Stimulated activated CD4-positive, alpha-beta T cell treated with anti-CD3 and anti-CD28 coated beads, Interleukin-4, amount 100 ng/mL, for 4 hours (primary cell): ENCODE measurements at places on chromosomes 2 and 18.

GRCh38 chr2:109377976-109378375, 235.8 kb downstream of the SEPTIN10 start:
- no peak for DNase-seq

DNA sequence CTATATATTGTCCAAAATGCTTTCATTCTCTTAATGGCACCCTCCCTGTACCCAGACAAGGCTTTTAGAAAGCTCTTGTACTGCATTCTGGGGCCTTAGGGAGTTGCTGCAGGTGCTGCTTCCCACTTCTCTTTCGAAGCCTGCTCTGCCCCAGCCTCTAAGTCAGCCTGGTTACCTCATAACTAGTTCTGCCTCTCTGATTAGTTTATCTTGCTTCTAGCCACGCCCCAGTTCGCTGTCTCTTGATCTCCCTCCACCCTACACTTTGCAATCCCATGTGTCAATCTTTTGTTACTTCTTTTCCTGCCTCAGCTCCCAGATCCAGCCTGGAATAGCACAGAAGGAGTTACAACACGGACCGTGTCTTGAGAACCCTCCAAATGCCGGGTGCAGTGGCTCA, 13.8 kb upstream of the NCOA1 start:
- no peak for DNase-seq

- no peak for DNase-seq
Observed at GRCh38 chr2:225428360-225428759, 28.9 kb downstream of the NYAP2 start.

DNA sequence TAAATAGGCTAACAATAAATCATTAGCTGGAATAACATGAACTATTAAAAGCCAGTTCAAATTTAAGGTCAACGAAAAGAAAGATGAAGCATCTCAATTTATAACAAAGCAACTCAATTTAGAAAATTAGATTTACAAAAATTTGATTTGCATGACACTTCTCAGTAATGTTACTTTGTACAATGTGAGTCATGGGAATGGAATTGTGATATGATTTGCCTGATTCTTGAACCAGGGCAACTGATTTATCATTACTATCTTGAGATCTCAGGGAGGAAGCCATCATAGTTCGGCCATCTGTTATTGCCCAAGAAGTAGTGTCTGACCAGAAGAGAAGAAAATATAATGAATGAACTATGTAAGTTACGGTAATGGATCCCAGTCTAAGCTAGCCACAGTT, 193.1 kb downstream of the RIT2 start:
- no peak for DNase-seq

- no peak for DNase-seq
Observed at GRCh38 chr2:137168552-137168951, 403.2 kb downstream of the THSD7B start.

- no peak for DNase-seq
Observed at GRCh38 chr18:79608069-79608468, 71.5 kb upstream of the CTDP1 start.

GRCh38 chr2:190722835-190723234, 74.0 kb downstream of the NAB1 start:
- no peak for DNase-seq

DNA sequence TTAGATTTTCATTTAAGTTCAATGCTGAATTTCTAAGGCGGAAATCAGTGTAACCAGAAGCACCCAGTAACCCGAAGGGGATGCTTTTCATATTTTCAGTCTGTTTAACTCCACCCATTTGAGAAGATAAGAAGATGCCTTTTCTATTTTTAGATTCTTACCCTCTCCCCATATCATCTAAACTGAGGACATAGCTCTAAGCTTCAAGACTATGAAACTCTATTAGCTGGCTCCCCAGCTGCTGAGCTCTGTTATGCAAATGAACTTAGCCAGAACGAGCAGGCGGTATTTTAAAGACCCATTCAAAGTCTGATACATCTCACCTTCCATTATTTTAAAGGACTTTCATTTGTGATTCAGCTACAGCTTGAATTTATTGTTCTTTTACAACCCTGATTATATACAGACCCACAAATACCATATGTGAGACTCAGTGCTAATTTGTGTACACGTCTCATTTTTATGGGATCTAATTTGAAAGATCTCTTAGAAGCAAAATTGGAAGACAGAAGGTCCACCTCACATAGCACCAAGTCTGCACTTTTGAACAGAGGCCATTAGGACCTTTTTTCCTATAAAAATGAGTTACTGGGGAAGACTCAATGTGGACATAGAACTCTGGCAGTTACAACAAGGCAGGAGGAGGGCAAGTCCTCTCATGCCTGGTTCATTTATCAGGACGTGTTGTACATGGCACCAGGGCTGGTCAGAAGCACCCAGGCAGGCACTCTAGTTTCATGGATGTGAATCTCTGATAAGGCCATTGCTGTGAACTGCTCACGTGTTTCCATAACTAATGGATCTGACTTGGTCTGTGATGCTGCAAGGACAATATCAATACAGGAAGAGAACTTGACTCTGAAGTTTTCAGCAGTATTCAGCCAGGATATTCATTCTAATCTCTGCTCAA, 16.3 kb downstream of the CDC42EP3 start:
- DNase-seq = no peak

DNA sequence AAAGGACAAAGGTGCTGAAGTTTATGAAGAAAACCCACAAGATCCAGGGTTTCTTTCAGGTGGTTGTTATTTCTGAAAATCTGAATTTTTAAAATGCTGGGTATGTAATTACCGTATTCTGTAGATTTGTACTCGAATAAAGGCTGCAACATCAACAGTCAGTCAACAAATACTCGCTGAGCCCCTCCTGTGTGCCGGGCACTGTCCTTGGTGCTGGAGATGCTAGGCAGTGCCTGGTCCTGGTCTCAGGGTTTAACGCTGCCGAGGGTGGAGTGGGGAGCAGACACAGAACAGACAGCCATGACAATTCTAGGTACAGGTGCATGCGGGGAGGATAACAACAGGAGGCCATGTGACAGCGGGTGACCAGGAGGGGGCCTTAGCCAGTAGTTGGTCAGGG, 27.2 kb upstream of the PDIA6 start:
- no peak for DNase-seq

DNA sequence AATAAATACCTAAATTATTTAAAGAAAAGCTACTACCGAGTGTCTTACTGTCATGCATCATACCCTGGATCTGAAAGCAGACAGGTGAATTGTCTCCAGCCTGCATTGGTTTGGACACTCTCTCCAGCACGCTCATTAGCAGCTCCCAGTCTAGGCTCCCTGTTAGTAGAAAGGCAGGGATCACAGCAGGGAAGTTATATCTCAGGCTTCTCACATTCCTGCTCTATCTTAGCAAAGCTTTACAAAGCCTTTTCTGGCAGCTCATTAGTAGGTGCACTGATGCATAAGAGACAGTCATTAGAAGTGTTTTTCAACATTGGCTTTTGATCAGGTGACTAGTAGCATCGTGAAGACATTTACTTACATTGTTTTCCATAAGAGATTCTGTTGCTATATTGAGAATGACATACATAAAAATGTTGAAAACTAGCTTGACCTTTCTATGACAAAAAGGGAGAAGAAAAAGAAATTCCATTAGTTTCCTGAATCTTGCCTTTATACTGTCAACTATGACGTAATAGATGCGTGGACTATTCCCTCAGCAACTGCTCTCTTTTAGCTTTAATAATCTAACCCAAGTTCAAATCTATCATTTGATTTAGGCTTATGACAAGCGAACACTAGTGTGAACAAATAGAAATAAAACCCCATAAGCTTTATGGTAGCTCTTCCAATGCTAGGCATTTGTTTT, 408.7 kb upstream of the KCNH7 start:
- no peak for DNase-seq

DNA sequence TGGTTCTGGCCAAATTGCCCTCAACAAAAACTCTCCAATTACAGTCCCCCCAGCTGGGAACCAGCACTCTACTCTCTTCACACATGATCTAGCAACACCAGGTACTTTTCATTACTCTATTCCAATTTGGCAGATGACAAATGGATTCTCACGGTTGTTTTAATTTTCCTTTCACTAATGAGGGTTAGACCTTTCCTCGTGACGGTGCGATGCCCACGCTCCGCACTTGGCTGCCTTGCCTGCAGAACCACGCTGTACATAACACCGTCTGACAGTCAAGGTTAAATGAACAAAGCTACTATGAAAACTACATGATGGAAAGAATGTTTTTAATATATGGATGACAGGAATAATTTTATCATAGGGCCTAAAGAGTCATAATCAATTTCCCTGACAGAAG, 141.5 kb downstream of the FBXO15 start:
- DNase-seq = no peak

DNA sequence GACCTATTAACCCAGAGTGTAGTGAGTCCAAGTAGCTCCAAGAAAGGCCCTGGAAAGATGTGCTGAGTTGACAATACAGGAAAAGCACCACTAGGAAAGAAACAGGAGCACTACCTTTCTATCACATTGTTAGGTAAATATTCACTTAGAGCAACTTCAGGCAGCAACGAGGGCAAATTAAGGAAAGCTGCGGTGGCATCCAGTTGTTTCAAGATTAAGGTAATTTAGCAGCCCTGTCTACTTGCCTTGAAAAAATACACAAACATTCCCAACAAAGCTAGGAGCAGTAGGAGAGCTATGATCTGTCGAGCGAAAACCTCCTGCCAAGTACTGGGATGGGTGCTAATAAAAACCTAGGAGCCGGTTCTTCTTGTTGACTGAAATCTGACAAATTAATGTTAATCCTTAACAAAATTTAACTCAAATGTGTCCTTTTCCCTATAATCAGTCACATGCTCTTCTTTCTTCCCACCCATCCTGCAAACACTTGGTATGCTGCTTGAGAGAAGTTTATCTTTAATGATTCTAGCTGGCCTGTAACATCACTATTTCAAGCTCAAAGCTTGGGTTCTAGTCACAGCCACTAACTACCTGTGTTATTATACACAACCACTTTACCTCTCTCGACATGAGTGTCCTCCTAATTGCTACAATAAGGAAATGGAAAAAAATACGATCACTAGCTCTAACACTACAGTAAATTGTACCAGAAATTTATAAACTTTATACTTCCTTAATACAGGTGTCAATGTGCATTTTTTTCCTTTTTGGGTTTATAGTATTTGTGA, 2.0 kb downstream of the ACAA2 start:
- DNase-seq = no peak

DNA sequence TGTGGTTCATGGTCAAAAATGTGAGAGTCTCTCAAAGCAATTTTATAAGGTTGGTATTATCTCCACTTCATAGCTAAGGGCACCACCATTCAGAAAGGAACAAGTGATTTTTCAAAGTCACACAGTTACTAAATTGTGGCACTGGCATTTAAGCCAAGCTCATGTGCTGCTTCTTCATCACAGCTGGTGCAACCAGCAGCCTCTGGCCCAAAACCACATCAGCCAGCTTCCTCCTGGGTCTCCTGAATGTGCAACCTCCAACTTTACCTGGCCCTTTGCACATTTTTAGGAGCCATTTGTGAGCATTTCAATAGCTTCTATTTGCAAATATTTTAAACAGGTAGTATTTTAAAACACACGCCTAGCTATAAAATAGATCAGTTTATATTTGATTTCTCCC, 293.7 kb downstream of the BCL11A start:
- no peak for DNase-seq

DNA sequence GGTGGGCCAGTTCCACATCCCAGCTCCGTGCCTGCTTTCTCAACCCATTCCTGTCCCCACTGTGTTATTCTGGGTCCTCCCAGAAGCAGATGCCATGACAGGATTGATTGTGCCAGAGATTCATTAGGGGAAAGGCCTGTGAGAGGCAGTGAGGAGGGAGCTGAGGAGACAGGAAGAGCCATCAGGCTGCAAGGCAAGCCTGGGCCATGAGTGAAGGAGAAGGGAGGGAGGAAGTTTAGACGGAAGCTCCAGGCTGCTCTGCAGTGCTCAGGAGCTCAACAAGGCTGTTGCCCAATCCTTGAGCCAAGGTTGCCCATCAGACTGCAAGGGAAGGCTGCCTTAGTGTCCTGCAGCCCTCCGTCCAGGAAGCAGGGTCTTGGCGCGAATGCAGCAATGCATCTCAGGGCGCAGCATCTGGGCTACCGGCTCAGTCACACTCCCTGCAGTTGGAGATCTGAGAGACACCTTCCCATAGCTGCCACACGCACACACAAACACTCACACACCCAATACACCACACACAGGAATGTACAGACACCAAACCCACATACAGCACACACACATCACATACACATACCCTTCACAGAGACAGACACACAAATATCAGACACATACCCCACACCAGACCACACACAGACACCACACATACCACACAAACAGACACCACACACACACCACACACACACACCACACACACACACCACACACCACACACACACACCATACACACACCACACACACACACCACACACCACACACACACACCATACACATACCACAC, 139.5 kb upstream of the NDUFV2 start:
- no peak for DNase-seq

DNA sequence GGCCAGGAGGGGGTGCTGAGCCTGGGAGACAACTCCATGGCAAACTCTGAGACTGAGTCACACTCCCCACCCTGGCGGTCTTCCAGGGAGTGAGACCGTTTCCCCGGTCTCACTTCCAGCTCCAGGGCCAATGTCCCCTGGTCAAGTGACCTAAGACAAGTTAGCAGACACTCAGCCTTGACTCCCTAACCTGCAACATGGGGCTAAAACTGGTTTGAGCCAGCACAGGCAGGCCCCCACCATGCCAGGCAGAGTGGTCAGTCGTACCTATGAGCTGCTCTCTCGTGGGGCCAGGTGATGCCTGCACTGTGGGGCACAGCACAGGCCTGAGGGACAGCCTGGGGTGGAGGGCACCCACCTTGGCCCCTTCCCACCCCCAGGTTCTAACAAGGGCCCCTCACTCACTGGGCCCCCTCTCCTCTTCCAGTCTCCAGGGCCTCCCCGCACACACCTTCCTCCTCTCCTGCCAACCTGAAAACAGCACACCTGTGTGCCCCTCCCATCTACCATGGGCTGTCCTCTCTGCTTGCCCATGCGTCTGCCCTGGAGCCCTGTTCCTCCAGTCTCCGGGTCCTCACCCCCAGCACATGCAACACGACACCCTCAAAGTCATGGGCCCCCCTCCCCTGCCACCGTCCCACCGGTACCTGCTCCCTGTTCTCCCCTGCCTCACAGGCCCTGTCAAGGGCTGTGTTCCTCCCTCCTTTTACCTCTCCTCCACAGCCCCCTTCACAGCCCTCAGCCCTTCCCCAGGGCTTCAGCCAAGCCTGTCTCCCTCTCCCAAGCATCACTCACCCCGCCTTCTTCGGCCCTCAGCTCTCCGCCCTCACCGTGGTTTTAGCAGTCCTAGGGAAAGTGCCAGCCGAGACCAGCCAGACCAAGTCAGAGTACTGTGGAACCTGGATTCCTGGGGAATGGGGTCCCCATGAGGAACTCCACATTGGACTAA, 1.6 kb downstream of the GPR17 start:
- no peak for DNase-seq

GRCh38 chr2:48272199-48272598, 257.8 kb upstream of the STON1 start:
- no peak for DNase-seq
